Activated T-helper 1 cell treated with anti-CD3 and anti-CD28 coated beads, Interleukin-2, amount 50 U/mL, for 16 hours (primary cell): ENCODE measurements at places on chromosomes 12 and 14.

DNA sequence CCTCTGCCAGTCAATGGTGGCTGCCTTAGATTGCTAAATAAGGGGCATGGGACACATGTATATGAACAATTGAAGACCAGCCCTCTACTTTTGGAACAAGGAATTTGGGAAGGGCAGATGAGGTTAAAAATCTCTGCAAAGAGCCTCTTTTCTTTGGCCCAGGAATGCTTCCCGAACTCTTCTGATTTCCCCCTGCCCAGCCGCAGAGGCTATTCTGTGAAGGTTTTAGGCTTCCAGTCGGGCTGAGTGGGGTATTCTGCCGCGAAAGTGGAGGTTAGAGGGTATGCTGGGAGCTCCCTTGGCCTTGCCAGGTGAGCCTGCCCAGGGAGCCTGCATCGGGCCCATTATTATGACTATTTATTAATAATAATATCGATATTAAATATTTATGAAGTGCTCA lies 1.2 kb downstream of the POU6F1 start:
- DNase-seq: no peak

DNA sequence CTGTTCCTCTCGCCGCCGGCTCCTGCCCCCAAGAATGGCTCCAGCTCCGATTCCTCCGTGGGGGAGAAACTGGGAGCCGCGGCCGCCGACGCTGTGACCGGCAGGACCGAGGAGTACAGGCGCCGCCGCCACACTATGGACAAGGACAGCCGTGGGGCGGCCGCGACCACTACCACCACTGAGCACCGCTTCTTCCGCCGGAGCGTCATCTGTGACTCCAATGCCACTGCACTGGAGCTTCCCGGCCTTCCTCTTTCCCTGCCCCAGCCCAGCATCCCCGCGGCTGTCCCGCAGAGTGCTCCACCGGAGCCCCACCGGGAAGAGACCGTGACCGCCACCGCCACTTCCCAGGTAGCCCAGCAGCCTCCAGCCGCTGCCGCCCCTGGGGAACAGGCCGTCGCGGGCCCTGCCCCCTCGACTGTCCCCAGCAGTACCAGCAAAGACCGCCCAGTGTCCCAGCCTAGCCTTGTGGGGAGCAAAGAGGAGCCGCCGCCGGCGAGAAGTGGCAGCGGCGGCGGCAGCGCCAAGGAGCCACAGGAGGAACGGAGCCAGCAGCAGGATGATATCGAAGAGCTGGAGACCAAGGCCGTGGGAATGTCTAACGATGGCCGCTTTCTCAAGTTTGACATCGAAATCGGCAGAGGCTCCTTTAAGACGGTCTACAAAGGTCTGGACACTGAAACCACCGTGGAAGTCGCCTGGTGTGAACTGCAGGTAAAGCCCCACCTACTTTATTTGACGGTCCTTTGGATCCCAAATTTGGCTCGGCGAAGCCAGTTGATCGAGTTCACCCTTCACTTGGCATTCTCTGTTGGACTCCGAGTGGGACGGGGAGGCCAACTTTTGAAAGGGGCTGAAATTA lies 1.5 kb downstream of the WNK1 start:
- peak; percentile 23 for DNase-seq

DNA sequence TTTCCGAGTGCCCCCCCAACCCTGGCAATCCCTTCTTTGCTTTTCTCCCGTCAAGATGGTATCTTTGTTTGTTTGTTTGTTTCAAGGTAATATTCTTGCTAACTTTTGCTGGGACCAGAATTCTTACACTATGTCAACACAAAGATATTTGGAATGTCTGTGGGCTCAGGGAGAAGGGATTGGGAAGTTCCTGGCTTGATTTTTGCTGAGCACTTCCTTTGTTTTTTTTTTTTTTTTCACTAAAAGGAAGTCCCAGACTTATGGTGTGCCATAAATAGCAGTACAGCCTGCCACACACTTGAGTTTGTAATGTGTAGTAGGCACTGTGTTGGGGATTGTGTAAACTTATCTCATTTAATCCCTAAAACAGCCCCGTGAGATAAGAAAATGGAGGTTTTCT lies 11.2 kb upstream of the RNU6-7 start:
- no peak for DNase-seq

DNA sequence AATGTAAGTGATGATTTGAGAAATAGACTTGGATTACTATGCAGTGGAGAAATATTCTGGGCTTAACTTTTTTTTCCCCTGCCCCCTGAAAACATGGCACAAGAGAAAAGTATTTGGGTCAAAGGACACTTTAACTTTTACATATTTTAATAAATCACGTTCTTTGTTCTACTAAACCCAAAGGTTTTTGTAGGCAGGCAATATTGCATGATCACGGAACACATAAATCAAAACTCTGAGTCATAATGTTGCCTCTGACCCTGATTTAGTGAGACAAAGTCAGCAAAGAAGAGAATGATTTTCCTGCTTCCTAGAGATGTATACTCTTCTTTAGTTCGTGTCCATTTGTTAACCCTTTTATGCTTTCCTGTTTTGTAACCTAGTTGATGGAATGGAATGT lies 38.0 kb downstream of the ABCD2 start:
- no peak for DNase-seq

- peak; percentile 26 for DNase-seq
These were observed 730 bp downstream of the PPP1R3E start for GRCh38 chr14:23301969-23302289.

GRCh38 chr12:44647917-44648690 lies 228.0 kb downstream of the NELL2 start:
- no peak for DNase-seq

DNA sequence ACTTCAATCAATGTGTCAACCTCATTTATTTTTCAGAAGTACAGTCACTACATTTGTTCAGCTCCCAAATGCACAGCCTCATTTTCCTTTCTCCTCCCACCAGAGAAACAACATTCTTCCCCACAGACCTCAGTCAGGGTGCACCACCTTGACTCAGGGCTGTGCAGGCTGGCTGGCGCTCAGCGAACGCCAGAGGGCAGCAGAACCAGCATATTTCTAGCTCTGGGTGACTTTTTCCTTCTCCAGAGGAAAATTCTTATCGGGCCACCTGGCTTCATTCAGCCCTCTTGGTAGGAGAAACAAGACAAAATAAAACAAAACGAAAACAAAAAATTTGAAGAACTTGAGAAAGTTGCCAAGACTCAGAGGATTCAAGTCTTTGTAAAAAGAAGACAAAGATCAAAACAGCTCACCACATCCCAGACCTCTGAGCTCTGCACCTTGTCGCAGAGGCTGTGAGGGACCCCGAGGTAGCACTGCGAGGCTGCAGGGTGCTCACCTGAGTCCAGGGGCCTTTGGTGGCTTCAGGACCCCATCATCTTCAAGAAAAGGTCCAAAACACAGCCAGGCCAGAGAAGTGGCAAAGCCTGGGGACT lies 33.7 kb downstream of the PAH start:
- DNase-seq: no peak
